ENCODE measurements at places on chromosomes 4 and X.

GRCh38 chr4:98470831-98471230, 187.6 kb downstream of the TSPAN5 start:
- no peak for DNase-seq

GRCh38 chr4:11542952-11543351, 114.3 kb upstream of the HS3ST1 start:
- DNase-seq, result no peak

DNA sequence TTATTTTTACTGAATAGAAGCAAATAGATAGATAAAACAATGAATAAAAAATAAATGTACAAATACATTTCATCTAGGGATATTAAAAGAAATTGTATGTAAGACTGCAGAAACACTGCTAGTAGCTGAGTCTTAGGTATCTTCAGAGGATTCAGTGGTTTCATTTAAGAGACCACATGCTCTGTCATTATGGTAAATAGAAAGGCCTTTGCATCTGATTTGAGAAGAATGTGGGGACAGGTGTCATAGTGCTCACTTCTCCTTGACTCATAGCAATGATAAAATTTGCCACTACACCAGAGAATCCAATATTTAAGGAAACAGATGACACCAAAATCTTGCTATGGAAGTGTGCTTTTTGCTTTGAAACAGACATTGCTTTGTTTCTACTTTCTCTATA, 59.8 kb upstream of the PPP1R2C start:
- no peak for DNase-seq

GRCh38 chr4:156981262-156981769, 9.7 kb upstream of the PDGFC start:
- no peak for DNase-seq

GRCh38 chr4:13316354-13316753, 167.8 kb downstream of the RAB28 start:
- no peak for DNase-seq

- DNase-seq, result peak; percentile 55
Observed at GRCh38 chrX:9464435-9465371, at the start of gene TBL1X. TBL1X (plus strand) TSS chrX:9465058; CDS start chrX:9653587, 188,529 bp downstream.

GRCh38 chr4:56388306-56388705, 1.0 kb upstream of the AASDH start:
- no peak for DNase-seq

DNA sequence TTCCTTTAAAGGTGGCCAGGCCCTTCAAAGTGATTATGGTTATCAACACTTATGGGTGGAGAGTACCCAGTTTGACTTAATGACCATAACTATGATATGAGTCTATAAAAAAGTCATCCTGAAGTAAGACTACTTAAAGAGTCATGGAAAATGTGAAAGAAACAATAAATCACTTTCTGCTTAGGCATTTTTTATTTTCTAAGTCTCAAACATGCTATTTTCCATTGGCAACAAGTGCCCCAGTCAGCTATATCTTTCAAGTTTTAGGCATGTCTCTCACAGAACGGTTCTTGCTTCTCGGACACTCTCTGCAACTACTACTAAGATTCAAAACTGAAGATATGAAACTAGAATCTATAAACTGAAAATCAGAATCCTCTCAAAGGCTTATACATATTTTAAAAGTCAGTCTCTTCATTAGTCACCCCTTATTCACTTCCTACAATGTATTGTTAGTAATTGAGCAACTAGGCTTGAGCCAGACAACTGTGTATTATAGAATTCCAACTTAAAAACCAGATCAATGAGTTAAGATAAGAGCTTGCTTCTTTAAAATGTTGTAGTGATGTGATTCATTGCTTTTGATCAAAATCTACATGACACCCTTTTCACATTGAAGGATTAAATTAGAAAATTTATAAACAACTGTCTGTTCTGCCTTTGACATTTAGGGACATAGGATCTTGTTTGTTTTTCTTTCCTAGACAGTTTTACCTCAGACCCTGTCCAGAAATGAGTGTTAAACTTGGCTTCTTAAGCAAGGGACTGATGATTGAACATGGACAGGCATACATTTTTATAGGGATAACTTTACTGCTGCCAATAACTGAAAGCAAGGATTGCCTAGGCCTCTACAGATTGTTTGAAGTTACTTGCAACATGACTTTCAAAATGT, 2.9 kb downstream of the ANTXR2 start:
- DNase-seq, result no peak

GRCh38 chr4:113834298-113834697, 72.8 kb upstream of the CAMK2D start:
- DNase-seq, result no peak

- no peak for DNase-seq
Observed at GRCh38 chr4:162011089-162011488, 152.7 kb downstream of the FSTL5 start.

DNA sequence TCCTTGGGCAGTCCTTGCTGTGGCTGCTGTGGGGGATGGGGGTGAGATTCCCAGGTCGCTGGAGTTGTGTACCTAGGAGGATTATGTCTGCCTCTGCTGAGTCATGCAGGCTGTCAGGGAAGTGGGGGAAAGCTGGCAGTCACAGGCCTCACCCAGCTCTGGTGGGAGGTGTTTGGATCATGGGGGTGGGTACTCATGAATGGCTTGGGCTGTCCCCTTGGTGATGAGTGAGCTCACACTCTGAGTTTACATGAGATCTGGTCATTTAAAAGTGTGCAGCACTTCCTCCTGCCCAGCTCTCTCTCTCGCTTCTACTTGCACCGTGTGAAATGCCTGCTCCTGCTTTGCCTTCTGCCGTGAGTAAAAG, 24.6 kb upstream of the PDLIM3 start:
- no peak for DNase-seq

- peak; percentile 85 for DNase-seq
Observed at GRCh38 chrX:21798677-21799219, 40.7 kb upstream of the MBTPS2 start.

DNA sequence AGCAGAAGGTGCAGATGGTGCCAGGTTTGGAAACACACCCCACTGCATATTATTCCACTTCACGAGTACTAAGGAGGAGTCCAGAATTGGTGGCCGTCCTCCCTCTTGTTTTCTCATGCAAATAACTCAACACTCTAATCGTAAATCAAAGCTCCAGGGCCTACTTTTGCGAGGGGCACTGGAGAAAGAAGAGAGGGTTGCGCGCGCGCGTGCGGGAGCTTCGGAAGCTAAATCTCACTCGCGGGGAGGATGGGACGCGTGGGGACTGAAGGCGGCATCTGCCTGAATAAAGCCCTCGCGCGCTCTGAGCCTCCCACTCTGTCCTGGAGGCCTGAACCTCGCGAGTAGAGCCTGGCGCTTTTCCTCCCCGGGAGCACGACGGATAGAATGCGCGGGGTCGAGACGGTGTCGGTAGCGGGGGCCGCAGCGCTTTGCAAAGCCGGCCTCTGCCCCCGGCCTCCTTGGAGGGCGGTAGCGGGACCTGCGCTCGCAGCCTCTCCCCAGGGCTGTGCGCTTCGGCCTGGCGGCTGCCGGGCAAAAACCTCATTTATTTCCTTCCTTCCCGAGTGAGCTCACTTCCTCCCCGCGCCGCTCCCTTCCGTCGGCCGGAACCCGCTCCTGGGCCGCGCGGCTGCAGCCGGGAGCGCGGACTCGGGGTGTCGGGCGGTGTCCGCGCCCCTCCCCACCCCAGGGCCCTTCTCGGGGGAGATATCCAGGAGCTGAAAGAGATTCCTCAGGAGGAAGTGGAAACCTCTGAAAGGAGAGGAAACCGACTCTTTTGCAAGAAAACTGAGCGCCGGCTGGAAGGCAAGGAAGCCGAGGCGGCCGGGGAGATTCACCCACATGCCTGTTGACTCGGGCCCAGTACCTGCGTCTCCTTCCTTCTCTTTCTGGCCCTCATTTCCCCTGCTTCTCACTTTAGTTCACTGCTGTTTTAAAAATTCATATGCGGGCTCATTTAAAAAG, 20.7 kb downstream of the HAND2 start:
- no peak for DNase-seq

DNA sequence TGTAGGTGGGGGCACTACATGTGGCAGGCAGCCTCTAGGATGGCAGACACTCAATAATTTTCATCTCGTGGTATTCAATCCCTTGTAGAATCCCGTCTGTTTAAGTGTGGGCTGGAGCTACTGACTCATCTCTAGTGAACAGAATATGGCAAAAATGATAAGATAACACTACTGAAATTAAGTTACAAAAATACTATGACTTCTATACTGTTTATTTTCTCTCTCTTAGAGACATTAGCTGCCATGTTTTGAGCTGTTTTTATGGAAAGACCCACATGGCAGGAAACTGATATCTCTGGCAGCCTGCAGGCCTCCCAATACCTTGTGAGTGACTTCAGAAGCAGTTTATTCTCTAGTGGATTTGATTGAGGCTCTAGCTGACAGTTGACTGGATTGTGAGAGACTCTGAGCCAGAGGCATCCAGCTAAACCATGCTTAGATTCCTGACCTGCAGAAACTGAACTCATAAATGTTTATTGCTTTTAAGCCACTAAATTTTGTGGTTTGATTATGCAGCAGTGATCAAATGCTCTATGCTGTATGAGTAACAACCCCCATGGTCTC, 298.8 kb upstream of the CTSO start:
- DNase-seq, result no peak

DNA sequence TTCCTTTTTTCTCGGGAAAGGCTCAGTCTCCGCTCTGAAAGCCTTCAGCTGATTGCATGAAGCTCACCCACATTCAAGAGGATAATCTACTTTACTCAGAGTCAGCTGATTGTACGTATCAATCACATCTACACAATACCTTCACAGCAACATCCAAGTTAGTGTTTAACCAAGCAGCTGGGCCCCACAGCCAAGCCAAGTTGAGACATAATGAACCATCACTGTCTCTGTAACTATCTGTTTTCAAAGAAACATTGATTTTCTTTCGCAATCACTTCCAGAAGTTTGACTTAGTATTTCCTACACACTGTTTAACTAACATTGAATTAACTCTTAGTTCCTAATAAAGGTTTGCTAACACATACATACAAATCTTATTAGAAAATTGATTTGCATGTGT, 40.3 kb downstream of the RWDD4 start:
- no peak for DNase-seq

GRCh38 chr4:105546086-105546485, 6.3 kb upstream of the ARHGEF38 start:
- DNase-seq, result no peak

DNA sequence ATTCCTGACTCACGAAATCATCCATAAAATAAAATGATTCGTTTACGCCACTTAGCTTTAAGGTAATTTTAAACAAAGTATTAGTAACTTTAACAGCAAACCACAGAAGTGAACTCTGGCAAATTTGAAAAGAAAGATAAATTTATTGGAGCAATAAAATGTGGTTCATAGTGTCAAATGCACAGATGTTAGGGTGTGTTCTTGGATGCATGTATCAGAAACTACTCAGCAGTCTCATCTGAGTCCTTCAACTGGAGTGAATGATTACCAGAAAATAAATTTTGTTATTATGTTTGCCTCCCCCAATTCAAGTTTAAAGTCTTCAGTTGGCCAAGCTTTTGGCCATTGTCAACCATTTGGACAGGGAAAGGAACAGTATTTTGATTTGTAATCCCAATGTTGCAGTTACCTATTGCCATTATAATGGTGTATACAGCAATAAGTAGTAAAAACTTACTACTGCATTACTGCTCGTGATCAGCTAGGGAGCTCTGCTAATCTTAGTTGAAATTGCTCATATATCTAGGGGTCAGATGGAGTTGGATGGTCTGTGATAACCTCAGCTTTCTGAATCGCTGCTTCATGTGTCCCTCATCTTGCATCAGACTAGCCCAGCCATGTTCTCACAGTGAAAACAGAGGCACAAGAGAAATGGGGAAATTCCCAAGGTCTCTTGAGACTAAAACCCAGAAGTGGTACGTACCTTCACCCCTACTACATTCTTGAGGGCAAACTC, 254.6 kb upstream of the KCNIP4 start:
- DNase-seq, result no peak

All from NCI-H1092 treated with DMSO at 0.1 percent for 48 hours (cell line).